Fibroblast of lung (primary cell): ENCODE measurements at places on chromosomes 5 and 9. TPM values are rescaled to one million over a fixed set of nuclear protein-coding genes. Genes with fewer than 3 reads are reported as not detected.

DNA sequence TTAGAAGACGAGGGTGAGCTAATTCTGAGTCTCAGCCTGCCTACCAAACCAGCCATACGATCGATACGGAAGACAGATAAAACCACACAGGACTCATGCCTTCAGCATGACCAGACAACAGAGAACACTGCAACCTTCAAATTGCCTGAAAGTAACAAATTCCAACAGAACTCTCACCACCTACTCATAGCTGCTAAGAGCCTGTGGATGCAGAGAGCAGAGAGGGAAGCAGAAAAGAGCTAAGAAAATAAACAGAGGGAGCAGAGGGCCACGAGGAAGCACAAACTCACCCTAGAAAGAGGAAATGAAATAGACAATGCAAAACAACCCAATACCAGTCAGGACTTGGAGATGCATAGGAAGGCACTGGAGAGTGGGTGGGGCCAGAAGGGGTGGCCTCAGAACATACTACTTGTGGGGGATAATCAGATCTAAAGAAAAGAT lies 86.7 kb upstream of the TAS2R1 start:
- DNase-seq, result peak; percentile 87

DNA sequence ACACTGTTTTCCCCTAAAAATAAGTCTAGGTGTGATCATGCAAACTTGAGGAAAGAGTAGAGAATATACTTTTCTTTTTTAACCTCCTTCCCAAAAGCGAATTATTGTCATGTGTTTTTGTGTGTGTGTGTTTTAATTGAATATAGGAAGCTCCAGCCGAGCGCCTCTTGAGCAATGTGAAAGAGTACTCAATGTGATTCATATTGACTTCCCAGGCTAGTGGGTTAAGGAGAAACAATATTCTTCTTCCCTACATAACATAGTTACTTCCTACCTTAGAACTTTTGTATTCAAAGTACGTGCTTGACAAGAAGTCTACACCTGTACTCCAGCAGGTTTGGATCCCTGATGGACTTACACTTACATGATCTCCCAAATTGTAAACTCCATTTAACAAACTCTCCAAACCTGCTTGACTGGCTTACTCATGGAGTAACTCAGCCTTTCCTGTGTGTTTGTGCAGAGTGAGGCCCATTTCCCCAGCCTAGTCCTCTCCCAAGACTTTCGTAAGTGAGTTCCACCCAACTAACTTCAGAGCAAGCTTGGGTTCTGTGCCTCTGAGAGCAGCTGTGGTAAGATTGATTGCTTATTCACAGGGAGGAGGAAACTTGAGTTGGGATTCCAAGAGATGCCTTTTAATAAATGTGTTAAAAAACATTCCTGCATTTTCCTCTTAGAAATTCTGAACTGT lies 9.3 kb downstream of the SLC28A3 start:
- DNase-seq, result no peak

RASGRF2 gene
- total RNA-seq, result 12.1 and 19.5 TPM in 2 replicates

DNA sequence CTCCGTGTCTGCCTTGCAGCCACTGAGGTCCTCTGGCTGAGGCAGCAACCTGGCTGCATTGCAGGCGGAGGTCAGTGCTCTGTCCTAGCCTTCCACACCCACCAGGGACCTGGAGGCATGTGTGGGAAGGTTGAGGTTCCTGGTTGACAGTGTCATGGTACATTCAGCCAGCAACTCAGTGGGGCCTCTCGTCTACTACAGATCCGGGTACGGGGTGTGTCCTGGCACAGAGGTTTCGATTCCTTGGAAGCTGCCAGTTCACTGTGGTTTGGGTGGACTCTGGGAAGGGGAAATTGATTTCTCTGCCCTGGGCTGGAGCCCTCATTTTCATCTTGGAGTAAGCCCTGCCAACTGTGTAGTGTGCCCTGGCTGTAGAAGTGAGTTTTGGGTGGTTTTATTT lies 45.1 kb downstream of the PDE8B start:
- DNase-seq, result no peak

DNA sequence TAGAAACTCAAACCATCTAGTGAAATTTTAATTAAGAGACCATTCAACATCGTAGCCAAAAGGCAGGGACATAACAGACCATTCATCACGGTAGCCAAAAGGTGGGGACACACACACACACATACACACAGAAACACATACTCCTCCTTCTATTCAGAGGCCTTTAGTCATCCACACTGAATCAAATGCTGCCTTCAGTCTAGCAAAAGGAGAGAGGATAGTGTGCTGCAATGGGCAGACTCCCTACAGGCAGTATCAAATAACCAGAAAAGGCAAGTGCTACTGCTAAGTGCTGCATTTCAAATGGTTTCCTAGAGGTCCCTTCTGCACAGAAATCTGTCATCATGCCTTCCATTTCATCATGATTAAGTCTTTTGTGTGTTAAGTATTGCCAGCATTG lies 303.9 kb downstream of the TRIM32 start:
- no peak for DNase-seq

DNA sequence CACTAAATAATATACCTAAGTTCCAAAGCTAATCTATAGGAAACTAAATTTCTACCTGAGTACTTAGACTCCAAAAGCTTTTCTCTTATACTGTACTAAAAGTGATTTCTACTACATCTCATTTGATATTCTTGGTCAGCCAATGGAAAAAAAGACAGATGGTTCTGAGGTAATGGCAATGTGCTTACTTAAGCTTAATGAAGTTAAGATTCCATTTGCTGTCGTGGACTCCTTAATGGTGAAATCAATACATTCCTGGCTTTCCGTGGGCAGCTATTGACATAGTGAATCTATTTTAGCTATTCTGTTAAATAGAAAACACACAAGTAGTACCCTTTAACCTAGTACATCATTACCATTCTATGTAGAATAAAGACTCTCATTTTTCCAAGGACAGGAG lies 1825.6 kb upstream of the CDH9 start:
- DNase-seq, result no peak

DNA sequence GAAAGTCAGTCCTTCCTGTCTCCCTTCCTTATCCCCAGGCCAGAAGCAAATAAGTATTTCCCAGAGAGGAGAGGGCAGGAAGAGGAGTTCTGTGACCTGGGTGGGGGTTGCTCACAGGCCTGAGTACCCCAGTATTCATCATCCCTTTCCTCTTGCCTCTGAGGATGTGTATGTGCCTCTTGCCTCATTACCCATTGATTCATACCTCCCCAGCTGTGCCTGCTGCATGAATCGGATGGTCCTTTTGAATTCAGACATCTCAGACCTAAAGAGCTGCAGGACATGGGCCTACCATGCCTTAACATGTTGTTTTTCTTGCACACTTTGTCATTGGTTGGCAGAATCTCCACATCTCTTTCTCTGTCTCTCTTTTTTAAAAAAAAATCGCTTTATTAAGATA lies 112.8 kb upstream of the SHB start:
- DNase-seq, result no peak

DNA sequence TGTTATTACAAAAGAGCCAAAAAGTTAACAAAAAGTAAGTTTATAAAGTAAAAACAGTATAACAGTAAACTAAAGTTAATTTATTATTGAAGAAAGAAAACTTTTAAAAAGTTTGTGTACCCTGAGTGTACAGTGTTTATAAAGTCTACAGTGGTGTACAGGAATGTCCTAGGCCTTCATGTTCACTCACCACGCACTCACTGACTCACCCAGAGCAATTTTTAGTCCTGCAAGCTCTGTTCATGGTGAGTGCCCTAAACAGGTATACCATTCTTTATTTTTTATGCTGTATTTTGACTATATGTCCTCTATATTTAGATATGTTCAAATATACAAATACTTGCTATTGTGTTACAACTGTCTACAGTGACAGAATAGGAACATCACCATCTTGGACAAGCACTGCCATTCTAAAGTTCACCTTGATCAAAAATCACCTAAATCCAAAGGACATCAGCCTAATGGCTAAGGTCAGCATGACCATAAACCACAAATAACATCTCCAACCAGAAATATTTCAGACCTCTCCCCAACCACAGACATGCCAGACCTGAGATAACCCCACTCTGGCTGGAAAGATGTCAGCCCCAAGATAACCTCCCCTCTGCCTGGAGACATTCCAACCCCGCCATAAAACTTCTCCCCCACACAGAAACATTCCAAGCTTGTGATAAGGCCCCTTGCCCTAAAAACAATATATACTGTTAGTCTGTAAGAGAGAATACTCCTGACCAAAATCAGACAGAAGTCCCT lies 56.1 kb downstream of the AGXT2 start:
- peak; percentile 36 for DNase-seq

DNA sequence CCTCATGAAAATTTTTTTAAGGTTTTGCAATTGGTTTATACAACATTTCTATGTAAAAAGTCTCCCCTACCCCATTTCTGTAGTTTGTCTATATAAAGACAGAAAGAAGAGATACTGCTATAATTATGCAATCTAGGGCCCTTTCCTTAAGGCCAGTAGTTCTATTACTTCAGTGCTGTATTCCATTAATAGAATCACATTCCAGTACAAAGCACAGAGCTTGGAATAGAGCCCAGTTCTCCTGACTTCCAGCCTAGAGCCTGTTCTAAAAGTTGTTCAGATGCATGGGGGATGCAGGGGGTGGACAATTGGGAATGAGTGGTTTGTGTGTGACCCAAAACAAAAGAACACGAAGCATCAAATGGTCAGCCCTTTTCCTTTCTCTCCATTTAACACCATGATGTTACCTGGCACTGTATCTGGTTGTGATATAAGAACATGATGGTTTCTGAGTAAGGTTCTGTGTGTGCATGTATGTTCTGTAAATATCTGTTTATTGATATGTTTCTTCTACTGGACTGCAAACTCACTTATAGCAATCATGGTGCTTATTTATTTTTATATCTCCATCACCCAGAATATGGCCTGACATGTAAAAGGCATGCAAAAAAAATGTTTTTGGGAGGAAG lies 8.2 kb upstream of the GRAMD2B start:
- DNase-seq, result peak; percentile 90

CCIN gene
- total RNA-seq, result 1.0 and 1.3 TPM in 2 replicates

- DNase-seq, result peak; percentile 48
Measured at GRCh38 chr9:111831371-111832108, 36.8 kb upstream of the SHOC1 start.

DNA sequence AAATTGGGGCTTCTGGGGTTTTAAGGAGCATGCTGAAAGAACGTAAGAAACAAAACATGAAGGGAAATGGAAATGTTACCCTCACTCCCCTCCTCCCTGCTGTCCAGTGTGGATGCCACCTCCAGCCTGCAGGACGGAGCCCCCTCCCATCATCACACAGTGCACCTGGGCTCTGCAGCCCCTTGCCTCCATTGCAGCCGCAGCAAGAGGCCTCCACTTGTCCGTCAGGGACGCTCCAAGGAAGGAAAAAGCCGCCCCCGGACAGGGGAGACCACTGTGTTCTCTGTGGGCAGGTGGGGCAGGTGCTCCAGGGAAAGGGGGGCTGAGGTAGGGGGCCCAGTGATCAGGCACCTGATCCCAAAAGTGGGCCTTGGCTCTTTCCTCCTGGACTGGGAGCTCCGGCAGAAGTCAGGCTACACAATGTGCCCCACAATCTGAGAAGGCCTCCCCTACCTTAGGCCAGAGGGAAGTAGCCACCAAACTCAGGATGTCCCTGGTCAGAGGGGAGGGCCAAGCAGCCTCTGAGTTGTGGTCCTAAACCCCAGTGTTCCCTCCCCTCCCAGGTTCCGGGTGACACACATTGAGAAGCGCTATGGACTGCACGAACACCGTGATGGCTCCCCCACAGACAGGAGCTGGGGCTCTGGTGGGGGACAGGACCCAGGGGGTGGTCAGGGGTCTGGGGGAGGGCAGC lies 2.7 kb downstream of the RELL2 start:
- no peak for DNase-seq
